Ovary (tissue), 10 donors: ENCODE measurements at places on chromosomes 12 and 14. TPM values are rescaled to one million over a fixed set of nuclear protein-coding genes. Genes with fewer than 3 reads are reported as not detected.

- no peaks in the 10 kb centered on the region for H3K4me1 ChIP-seq
- no peaks in the 10 kb centered on the region for H3K36me3 ChIP-seq
- H3K4me3 ChIP-seq: no peak overlapping the region
- H3K27me3 ChIP-seq: no peaks in the 10 kb centered on the region
Observed at GRCh38 chr14:105937253-105938054, 411.1 kb downstream of the TMEM121 start.

GRCh38 chr12:14854586-14855183 is 11.4 kb upstream of the ART4 start:
- no peaks in the 10 kb centered on the region for H3K27me3 ChIP-seq
- no peak overlapping the region for H3K4me3 ChIP-seq
- H3K36me3 ChIP-seq: no peaks in the 10 kb centered on the region
- H3K4me1 ChIP-seq: peaks cover 5% of the 10 kb centered on the region
- H3K27ac ChIP-seq: no peak overlapping the region

GRCh38 chr14:92597906-92598905 is 84.6 kb downstream of the RIN3 start:
- no peaks in the 10 kb centered on the region for H3K36me3 ChIP-seq
- H3K27me3 ChIP-seq: no peaks in the 10 kb centered on the region
- H3K4me1 ChIP-seq: no peaks in the 10 kb centered on the region
- DNase-seq: no peak

DNA sequence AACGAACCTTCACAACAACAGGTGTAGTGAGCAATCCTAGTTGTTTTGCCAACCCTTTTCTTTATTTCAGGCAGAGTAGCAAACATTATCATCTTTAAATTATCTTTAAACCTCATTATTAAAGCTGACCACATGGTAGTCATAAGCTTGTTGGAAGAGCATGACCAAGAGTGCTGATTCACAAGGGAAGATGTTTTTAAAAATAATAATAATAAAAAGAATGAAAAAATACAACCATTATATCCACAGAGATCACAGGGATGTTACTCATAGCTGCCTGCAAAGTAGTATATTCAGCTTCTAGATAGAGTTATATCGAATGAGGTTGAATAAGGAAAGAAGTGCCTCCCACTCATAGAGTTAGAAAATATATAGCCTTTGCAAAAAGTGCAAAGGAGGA is 101.0 kb upstream of the FLRT2 start:
- no peaks in the 10 kb centered on the region for H3K27me3 ChIP-seq
- H3K27ac ChIP-seq: no peak overlapping the region
- DNase-seq: no peak
- H3K36me3 ChIP-seq: no peaks in the 10 kb centered on the region
- no peak overlapping the region for H3K4me3 ChIP-seq

GRCh38 chr14:92610849-92611271 is 97.3 kb downstream of the RIN3 start:
- no peak overlapping the region for H3K27ac ChIP-seq
- no peaks in the 10 kb centered on the region for H3K36me3 ChIP-seq
- DNase-seq: no peak
- no peak overlapping the region for H3K4me3 ChIP-seq
- H3K27me3 ChIP-seq: no peaks in the 10 kb centered on the region

- H3K27me3 ChIP-seq: no peaks in the 10 kb centered on the region
- H3K4me3 ChIP-seq: no peak overlapping the region
- DNase-seq: no peak
- no peak overlapping the region for H3K27ac ChIP-seq
- H3K4me1 ChIP-seq: no peaks in the 10 kb centered on the region
Observed at GRCh38 chr14:91714805-91715204, 17.1 kb downstream of the CATSPERB start.

- no peak overlapping the region for H3K4me3 ChIP-seq
- no peaks in the 10 kb centered on the region for H3K27me3 ChIP-seq
- H3K4me1 ChIP-seq: no peaks in the 10 kb centered on the region
- DNase-seq: no peak
- no peaks in the 10 kb centered on the region for H3K36me3 ChIP-seq
Observed at GRCh38 chr14:67490196-67490595, 1.7 kb upstream of the TMEM229B start.

GRCh38 chr12:107386569-107386968 is 293.2 kb upstream of the CRY1 start:
- no peaks in the 10 kb centered on the region for H3K4me1 ChIP-seq
- DNase-seq: no peak
- no peaks in the 10 kb centered on the region for H3K36me3 ChIP-seq

DNA sequence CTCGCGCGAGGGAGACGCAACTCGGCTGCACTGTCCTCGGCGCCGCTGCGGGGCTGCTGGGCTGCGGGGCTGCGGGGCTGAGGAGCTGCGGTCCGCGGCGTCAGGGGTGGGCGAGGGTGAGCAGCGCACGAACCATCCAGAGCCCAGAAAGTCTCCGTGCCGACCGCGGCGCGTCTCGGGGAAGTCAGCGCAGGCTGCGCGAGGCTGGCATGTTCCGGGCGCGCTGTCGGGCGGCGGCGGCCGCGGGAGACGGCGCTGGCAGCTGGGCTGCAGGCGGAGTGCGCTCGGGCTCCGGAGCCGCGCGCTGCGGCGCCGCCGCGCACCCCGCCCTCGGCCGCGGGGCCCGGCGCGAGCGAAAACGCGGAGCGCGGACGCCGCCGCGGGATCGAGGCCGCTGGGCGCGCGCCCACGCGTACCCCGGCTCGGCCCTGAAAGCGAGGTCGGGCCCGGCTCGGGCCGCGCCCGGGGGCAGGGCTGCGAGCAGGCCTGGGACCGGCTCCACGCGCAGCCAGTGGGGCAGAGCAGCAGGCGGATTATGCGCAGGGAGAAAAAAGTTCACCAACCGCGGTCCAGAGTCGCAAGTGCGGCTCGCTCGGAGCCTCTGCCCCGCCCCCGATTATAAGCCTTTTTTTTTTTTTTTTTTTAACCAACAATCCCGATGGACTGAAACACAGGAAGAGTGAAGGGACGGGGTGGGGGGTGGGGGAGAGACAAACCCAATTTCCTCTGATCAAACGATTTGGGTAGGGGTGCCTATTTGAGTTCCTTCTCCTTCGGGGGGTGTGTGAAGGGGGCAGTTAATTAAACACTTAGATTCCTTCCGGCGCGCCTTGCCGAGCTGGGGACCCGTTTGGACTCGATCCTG is at the start of gene PRICKLE1:
PRICKLE1 (minus strand) TSS at position 282 of the 865 bp plus-strand sequence. CDS start 117,230 bp downstream, outside the sequence.
- peak; percentile 38 for DNase-seq
- H3K4me1 ChIP-seq: peaks cover 7% of the 10 kb centered on the region
- peak within 1 kb of the TSS; percentile 81 for H3K4me3 ChIP-seq
- no peak within 1 kb of the TSS for H3K27ac ChIP-seq
- H3K27me3 ChIP-seq: no peaks in the 10 kb centered on the region

DNA sequence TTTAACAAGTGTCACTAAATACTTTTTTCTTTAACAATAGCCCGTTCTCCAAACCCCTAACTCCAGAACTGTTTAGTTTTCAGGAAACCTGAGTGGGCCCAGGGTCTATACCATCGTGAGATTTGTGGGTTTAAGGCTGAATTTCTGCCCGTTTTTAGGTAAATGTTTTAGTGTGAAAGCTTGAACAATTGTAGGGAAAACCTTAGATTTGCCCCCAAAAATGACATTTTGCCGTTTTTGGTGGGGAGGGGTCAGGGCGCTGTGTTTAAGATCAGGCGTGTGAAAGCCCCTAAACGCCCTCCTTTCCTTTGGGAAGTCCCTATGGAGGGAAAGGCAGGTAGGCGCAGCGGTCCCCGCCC is 320 bp upstream of the PRPF39 start:
- no peaks in the 10 kb centered on the region for H3K27me3 ChIP-seq
- DNase-seq: no peak
- H3K4me3 ChIP-seq: peak overlapping the region; percentile 72

DNA sequence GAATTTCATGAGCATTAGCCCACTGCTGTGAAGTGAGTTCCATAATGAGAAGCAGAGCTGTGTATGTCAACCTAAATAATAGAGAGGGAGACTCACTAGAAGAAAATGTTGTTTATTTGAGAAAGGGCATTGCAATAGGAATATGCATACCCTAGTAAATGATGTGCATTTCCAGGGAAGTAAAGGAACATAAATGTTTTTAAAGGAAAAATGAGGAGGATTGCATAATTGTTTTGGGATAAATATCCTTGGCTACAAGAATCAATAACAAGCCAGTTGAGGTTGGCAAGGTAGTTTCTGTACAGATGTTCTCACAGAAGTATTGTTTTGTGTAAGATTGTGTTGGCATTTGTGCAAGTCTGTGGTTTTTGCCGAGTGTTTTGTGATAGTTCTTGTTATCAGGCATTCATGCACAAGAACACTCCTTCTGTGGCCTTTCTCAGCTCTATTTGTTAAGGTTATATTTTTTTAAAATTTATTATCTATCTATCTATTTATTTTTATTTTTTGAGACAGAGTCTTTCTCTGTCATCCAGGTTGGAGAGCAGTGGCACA is 47.1 kb downstream of the EMP1 start:
- H3K27ac ChIP-seq: no peak overlapping the region
- no peak overlapping the region for H3K4me3 ChIP-seq
- no peaks in the 10 kb centered on the region for H3K36me3 ChIP-seq
- H3K4me1 ChIP-seq: no peaks in the 10 kb centered on the region
- H3K27me3 ChIP-seq: no peaks in the 10 kb centered on the region

Gene LMO3
- total RNA-seq: 7.9 TPM

Gene LHX5
- total RNA-seq: not detected

Gene KRT79
- not detected for total RNA-seq

Gene COQ5
- 20.7 TPM for total RNA-seq

Gene MYF6
- not detected for total RNA-seq

Gene NINJ2
- total RNA-seq: 1.4 TPM

Gene SLC25A47
- total RNA-seq: not detected

Gene NKX2-1
- total RNA-seq: not detected

Gene PIWIL1
- total RNA-seq: 1.3 TPM

Gene SSTR1
- total RNA-seq: 1.3 TPM

Gene FGF23
- total RNA-seq: not detected
